ENCODE measurements at places on chromosomes 11 and 22.
A peak's percentile ranks its signal among the peaks of the same experiment; 100 is the strongest.

DNA sequence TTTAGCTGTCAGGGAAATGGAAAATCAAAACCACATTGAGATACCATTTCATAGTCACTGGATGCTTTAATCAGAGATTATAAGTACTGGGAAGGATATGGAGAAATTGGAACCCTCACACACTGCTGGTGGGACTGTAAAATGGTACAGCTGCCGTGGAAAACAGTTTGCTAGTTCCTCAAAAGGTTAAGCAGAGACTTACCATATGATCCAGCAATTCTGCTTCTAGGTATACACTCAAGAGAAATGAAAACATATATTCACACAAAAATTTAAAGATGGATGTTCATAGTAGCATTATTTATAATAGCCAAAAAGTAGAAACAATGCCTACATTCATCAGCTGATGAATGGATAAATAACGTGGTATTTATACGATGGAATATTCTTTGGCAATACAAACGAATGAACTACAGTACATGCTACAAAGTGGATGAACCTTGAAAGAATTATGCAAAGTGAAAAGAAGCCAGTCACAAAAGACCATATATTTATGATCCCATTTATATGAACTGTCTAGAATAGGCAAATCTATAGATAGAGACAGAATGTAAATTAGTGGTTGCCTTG is 23.0 kb downstream of the RNF121 start:
- H3K27ac ChIP-seq = no peak overlapping the region
- H3K27me3 ChIP-seq = no peaks in the 10 kb centered on the region
- no peaks in the 10 kb centered on the region for H3K4me1 ChIP-seq
- H3K4me3 ChIP-seq = no peak overlapping the region
- DNase-seq = no peak

DNA sequence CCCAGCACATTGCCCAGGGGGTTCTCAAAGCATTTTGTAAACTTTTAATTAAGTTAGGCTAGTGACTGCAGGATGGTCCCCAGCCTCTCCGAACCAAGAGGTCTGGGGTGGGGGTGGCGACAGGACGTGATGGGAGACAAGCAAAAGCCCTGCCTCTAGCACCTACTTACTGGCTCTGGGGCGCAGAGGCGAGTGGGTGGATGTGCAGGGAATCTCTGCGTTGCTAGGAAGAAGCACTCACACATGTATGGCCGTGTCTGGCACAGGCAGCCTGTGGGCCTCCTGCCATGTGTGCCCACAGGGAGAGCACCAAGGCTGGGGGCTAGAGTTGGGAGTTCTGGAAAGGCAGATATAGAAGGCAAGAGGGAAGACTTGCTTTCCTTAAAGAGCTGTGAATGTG is 6.3 kb downstream of the OPCML start:
- H3K27me3 ChIP-seq = no peaks in the 10 kb centered on the region
- no peaks in the 10 kb centered on the region for H3K4me1 ChIP-seq
- H3K4me3 ChIP-seq = no peak overlapping the region
- DNase-seq = no peak
- no peaks in the 10 kb centered on the region for H3K36me3 ChIP-seq
- H3K27ac ChIP-seq = no peak overlapping the region

DNA sequence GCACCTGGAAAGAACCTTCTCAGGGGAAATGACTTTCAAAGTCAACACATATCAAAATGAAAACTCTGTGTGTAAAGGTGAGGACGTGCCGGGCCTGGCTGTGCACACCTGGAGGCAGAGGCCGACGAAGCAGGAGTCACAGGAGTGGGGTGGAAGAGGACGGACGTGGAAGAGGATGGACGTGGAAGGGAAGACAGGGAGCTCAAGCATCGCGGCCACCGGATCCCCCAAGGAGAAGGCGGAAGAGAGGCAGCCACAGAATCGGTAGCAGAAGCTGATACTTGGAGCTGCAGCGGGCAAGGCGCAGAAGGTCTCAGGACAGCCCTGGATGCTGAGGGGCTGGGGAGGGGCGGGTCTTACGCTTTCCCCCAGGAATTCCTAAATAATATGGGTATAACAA is 519.8 kb downstream of the BRD1 start:
- no peaks in the 10 kb centered on the region for H3K4me1 ChIP-seq
- H3K4me3 ChIP-seq = no peak overlapping the region
- DNase-seq = no peak
- H3K27me3 ChIP-seq = no peaks in the 10 kb centered on the region
- H3K36me3 ChIP-seq = no peaks in the 10 kb centered on the region
- H3K27ac ChIP-seq = no peak overlapping the region

- H3K4me3 ChIP-seq = no peak overlapping the region
- no peak overlapping the region for H3K27ac ChIP-seq
- H3K4me1 ChIP-seq = peaks cover 2% of the 10 kb centered on the region
- no peaks in the 10 kb centered on the region for H3K27me3 ChIP-seq
- H3K36me3 ChIP-seq = no peaks in the 10 kb centered on the region
Measured at GRCh38 chr11:9982796-9983579, 311.0 kb downstream of the SBF2 start.

- no peak overlapping the region for H3K4me3 ChIP-seq
- peaks cover 2% of the 10 kb centered on the region for H3K4me1 ChIP-seq
- peak; percentile 71 for DNase-seq
- H3K27ac ChIP-seq = no peak overlapping the region
- no peaks in the 10 kb centered on the region for H3K36me3 ChIP-seq
Measured at GRCh38 chr11:107587306-107587979, 3.5 kb upstream of the ELMOD1 start.

- no peaks in the 10 kb centered on the region for H3K27me3 ChIP-seq
- H3K4me1 ChIP-seq = no peaks in the 10 kb centered on the region
- no peak overlapping the region for H3K27ac ChIP-seq
- H3K4me3 ChIP-seq = no peak overlapping the region
Measured at GRCh38 chr22:46707305-46707704, 30.7 kb downstream of the CERK start.

DNA sequence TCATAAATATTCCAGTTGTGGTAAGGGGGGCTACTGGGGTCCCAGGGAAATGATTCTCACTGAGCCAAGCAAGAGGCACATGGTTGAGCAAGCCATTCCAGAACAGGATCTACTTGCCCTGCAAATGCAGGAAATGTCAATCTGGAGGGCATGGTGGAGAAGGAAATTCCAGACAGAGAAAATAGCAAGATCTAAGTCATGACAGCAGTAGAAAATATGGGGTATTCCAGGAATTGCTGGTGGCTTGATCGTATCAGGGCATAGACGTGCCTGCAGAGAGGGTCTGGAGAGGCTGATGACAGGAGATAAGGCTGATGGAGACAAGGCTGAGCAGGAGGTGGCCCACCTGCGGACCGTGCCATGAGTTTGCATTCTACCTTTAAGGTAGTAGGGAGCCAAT is 566.3 kb upstream of the CADM1 start:
- H3K27ac ChIP-seq = no peak overlapping the region
- no peak overlapping the region for H3K4me3 ChIP-seq
- no peaks in the 10 kb centered on the region for H3K27me3 ChIP-seq
- H3K36me3 ChIP-seq = no peaks in the 10 kb centered on the region

DNA sequence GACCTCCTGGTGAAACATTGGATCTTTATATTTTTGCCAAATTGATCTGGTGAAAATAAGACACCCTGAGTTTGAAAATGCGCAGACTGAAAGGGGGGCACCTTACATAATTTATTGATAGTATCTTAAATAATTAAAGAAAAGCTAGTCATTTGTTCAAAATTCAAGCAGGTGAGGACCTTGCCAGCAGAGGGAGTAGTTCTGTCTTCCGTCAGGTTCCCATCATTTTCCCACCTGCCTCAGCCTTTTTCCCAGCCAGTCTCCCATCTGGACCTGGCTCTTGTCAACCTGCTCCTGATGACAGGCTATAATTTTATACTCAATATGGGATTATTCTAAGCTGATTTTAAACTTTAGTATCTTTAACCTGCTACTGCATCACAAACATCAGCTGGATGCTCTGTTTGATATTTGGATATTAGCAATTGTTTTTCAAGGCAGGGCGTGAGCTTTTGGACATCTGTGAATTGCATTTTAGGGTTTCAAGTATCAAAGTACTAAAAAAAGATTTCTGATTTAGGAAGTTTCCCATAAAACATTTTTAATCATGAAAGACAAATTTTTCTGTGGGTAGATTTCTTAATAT is 132.0 kb downstream of the ELP4 start:
- H3K27me3 ChIP-seq = no peaks in the 10 kb centered on the region
- H3K27ac ChIP-seq = no peak overlapping the region
- no peaks in the 10 kb centered on the region for H3K36me3 ChIP-seq
- DNase-seq = peak; percentile 43
- H3K4me3 ChIP-seq = no peak overlapping the region
